ENCODE measurements at places on chromosomes 2 and 18.

GRCh38 chr2:165287094-165287778 is 48.0 kb downstream of the SCN2A start:
- no peak for DNase-seq

DNA sequence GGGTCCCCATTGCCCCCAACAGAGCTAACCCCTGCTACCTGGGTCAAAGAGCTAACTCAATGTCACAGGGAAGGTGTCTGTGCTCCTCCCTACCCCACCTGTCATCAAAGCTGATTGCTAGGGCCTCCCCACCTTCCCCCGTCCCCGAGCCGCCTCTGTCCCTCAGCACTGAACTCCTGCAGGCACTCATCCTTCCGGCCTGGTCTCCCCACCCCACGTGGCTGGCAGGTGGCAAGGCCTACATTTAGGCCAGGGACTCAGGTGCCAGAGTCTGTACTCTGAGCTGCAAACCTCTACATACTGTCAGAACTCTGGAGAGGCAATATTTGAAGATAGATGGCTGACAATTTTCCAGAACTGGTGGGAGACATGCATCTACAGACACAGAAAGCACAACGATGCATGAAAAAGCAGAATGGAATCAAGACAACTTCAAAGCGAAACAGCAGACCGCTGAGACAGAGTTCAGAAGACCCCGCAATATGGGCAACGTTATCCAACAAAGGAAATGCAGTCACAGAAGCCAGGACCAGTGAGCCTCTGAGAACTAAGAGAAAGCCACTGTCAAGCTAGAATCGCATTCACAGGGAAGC is 195.8 kb downstream of the HDAC4 start:
- DNase-seq = no peak

DNA sequence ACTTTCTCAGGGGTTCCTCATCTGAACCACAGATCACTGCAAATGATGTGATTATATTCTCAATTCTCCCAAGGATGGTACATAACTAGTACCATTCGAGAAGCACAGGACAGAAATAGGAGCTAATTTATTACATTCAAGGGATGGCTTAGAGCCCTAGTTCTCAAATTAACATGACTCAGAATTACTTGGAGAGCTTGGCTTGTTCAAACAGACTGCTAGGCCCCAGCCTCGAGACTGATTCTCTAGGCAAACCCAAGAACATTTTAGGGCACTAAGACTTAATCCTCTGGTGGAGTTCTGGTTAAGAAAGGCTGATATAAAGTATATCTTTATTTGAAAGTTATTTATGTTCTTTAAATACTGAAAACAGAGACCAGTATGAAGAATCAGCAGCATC is 35.8 kb downstream of the HIBCH start:
- no peak for DNase-seq

- no peak for DNase-seq
These were observed 15.2 kb downstream of the NFATC1 start for GRCh38 chr18:79410731-79411613.

GRCh38 chr2:62506421-62506750 is 391 bp upstream of the TMEM17 start:
- DNase-seq = no peak

GRCh38 chr2:11559066-11559785 is 25.4 kb downstream of the GREB1 start:
- no peak for DNase-seq

GRCh38 chr2:232530626-232531260 is 4.8 kb downstream of the CHRND start:
- no peak for DNase-seq

DNA sequence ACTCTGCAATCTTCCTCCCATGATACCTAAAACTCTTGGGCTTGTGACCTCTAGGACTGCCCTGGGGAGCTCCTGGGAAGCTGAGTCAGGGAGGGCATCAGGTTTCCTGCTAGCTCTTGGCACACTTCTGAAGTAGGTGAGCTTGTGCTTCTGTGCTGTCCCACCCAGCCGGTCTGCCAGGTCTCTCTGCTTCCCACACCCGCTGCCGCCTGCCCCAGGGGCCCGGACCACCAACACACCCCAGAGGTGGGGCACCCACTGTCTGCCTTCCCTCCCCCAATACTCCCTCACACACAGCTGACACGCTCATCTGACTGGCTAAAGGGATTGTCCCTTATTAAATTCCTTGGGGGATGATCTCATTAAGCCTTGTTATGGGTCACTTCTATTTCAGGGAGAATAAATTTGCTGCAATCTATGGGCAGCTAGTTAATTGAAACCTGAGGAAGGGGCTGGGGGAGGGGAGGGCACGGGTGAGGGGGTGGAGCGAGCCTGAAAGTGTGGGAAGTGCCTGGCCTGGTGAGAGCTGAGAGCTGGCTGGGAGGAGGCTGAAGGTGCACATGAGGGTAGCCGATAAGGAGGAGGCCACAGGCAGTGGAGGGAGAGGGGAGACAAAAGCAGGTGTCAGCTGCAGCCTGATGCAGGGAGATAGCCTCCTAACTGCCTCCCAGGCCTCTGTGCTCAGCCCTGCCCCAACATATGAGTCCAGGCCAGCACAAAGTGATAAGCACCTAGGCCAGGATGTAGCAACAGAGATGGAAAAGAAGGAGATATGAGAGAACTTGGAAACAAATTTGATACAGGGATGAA is 48.8 kb downstream of the HAUS1 start:
- DNase-seq = peak; percentile 86

GRCh38 chr2:236434593-236434992 is 135.0 kb upstream of the ACKR3 start:
- no peak for DNase-seq

- no peak for DNase-seq
These were observed 242.4 kb downstream of the KLHL29 start for GRCh38 chr2:23627236-23628009.

- no peak for DNase-seq
These were observed 481.0 kb downstream of the EIPR1 start for GRCh38 chr2:2896643-2897042.

DNA sequence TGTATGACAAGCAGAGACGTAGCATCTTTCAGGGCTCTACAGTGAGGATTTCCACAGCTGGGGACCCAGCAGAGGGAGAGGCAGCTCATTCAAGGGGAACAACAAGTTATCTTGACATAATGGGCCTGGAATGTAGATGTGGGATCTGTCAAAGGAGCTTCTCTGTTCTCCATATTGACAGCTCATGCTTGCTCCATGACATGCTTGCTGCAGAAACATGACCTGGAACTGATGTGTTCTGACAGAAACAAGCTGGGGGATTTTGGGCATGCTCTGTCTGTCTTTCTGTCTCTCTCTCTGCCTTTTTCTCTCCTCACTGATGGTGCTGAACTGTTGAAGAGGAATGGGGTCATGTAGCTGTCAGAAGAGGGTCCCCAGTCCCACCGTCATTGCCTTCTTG is 79.6 kb downstream of the MMADHC start:
- DNase-seq = no peak

DNA sequence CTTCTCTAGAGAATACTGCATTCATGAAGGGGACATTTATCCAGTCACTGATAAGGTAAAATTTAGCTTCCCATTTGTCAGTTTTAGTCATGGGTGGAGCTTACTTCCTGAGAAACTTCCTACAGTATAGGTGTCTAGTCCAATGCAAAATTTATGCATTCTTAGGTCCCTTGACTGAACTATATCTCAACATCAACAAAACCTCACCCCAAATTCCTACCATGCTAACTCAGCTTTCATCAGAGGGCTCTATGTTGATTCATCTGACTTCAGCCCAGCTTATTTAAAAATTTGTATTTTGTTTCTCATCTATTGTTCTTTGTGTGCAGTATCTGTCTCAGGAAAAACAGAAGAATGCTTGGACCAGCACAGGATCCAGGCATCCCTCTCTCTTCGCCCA is 296.4 kb upstream of the ACVR2A start:
- no peak for DNase-seq

DNA sequence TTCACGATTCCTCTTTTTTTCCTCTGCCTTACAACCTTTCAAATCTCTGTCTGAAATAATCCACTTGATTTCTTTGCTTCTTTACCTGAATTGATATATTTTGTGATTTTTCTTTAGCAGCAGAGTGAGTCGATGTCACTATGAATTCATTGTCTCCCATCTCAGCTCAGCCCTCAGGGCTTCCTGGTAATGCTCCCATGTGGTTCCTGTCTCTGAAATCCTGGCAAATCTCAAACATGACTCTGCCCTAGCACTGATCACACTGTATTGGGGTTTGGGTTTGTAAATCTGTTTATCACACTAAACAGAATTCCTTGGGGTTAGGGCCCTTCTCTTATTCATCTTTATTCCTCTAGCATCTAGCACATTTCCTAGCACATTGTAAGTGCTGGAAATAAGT is 43.0 kb upstream of the MSTN start:
- no peak for DNase-seq

DNA sequence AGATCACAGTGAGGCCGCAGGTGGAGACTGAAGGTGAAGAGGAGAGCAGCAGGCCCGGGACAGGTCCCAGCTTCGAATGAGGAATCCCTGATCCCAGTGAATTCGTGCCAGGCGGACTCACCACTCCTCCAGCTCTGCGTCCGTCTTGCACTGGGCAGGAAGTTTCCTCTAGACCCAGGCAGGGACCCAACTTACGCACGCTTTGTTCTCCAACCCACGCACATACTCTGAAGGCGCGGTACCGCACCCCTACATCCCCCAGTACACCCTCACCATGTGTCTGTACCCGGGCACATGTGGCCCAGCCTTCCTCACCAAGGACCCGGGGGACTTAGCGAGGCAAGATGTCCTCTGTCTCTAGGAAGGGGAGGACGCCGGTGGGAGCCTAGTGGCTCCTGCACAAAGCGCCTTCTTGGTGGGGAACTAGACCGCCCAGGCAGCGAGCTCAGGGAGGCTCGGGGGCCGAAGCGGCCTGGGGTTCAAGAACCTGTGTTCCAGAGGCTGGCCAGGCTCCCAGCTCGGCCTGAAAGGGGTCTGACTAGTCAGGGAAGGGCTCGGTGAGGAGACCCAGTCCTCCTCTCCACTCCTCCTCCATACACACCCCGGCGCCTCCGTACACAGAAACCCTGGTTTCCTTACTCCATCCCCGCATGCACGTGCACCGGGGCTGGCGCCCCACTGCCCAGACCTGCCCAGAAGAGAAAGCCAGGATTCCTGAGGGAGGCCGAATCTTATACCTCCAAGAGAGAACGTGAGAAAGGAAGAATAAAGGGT is 38.3 kb upstream of the ATP6V1B1 start:
- DNase-seq = no peak

DNA sequence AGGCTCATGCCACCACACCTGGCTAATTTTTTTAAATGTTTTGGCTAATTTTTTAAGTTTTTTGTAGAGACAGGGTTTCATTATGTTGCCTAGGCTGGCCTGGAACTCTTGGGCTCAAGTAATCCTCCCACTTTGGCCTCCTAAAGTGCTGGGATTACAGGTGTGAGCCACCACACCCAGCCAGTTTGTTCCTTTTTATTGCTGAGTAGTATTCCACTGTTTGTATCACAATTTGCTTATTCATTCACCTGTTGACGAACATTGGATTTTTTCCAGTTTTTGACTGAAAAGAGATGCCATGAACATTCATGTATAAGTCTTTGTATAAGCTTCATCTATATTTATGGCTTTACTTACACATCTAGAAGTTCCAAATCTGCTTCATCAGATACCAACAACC is 5.3 kb downstream of the SOS1 start:
- DNase-seq = no peak

DNA sequence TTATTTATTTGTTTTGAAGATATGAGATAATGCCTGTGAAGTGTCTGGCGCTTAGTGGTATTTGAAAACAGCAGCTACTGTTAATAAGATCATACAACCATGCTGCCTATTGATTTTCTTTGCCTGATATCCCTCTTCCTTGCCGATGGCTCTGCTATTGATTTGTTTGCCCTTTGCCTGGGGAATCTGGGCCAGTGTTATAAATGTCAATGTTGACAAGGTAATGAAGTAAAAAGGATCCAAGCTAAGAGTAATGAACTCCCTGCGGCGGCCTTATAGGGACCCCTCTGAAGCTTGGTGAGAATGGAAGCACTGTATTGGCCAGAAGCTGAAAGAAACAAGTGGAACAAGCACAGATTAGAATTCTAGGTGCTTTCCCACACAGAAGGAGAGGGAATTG is 854.6 kb downstream of the CNTNAP5 start:
- DNase-seq = no peak

DNA sequence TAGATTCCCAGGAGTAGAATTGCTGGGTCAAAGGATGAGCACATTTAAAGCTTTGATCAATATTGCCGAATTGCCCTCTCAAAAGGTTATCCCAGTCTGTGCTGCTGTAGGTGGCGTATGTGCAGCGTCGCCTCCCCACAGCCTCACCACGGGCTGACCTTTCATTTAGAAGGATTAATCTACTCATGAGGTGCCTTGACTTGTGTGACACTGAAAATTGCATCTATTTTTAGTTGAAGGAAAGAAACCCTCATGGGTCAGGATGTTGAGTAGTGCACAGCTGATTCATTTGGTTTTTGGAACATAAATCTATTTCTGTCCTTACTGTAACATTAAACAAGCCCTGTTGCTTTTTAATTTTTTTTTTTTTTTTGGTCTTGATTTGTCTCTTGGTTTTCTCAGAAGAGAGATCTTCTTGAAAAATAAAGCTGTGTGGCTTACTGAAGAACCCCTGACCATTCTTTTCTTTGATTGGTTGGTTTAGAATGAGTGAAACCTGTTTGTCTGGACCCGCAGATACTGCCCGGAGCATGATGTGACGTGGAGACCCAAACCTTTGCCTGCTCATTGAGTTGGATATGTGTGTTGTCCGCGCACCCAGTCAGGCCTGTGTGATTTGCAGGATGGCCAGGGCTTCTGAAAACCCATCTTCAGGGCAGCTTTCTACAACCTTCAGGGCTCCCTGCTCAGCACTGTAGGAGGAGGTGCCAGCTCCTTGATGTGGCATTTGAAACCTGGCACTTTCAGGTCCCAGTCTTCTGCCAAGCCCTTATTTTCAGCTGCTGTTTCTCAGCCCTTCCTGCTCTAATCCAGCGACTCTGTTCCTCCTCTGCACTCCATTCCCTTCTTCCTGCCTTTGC is 61.0 kb downstream of the LPIN1 start:
- no peak for DNase-seq

- DNase-seq = no peak
These were observed 279.2 kb downstream of the GALR1 start for GRCh38 chr18:77528872-77529271.

DNA sequence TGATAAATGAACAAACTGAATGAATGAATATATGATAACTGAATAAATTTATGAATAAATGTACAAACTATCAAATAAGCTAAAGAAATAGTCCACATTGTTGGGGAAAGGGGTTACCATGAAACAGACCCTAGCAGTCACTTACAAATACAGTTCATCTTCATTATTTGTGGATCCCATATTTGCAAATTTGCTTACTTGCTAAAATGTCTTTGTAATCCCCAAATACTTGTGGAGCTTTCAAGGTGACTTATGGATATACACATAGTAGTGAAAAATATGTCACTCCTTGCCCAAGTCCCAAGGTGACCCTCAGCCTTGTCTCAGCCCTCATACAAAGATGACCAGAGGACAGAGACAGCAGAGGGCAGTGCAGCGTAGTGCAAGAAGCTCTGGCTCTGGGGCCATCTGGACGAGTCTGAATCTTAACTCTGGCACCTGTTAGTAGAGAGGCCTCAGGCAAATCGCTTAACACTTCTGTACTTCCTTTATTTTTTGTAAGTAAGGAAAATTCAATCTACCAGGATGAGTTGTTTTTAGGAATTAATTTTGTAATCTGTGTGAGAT is 3.1 kb downstream of the PAIP2B start:
- DNase-seq = peak; percentile 44

- DNase-seq = no peak
These were observed 210.9 kb downstream of the DYM start for GRCh38 chr18:49249521-49249920.

All from Caki2 (cell line).